ENCODE measurements at places on chromosomes 1 and 21.

DNA sequence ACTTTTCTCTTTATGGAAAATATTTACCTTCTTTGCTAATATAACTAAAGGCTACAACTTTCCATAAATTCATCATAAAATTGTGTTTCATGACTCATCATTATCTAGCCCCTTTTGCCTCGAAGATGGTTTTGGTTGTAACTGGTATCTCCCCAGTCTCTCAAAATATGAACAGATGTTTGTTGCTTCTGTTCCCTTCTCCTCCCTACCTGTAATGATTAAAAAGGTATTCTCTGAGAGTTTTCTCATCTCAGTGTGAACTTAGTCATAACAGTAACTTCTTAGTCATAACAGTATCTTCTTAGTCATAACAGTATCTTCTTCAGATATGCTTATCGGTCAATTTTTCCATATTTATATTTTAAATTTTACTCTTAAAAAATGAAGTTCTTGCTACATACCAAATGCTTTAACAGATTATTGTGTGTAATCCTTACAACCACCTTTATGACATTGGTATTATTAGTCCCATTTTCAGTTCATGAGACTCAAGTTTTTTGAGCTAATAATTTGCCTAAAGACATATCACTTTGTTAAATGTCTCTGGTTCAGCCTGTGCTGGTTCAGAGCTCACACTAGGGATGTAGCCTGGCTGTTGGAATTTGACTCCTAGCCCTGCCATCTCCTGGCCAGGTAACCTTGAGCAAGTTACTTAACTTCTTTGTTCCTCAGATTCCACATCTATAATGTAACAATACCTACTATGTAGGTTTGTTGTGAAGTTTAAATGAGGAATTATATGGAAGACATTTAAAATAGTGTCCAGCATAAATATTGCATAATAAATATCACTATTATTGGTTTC is 32.6 kb downstream of the ATP1B1 start:
- no peak for DNase-seq

- DNase-seq = peak; percentile 34
Observed at GRCh38 chr1:56056438-56057287, 522.7 kb downstream of the PLPP3 start.

GRCh38 chr21:28509031-28509430 is 483.6 kb downstream of the LTN1 start:
- DNase-seq = no peak

DNA sequence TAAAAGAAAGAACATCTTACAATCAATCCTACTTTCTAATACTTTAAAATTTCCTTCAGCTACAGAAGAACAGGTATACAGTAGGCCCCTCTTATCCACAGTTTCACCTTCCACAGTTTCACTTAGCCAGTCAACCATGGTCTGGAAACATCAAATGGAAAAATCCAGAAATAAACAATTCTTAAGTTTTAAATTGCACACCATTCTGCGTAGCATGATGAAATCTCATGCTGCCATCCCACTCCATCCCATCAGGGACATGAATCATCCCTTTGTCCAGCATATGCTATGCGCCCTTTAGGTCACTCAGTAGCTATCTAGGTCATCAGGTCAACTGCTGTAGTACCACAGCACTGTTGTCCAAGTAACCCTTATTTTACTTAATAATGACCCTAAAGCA is 67.7 kb downstream of the HSF2BP start:
- no peak for DNase-seq

DNA sequence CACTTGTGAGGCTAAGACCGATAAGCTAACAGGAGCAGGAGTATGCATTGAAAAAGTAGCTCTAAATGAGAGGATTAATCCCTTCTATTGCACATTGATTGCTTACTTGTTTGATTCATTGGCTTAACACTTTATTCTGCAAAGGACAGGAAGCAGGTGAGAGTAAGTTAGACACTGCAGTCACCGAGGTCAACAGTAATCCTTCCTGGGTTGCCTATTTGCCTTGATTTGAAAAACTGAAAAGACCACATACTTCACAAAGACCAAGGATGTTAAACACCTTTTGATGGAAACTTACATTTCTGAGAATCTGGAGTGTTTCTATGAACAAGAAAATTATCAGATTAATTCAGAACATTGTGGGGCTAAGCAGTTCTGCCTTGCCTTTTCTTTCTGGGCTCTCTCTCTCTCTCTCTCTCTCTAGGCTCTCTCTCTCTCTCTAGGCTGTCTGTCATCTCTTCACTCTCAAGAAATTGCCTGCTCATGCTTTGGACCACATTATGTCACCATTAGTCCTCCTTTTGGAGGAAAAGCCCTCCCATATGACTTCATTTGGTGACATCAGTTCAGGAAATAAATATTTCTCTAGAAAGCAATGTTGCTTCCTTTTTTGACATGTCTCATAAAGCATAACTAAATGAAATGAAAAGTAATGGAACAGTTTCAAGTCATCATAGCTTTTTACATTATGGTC is 103.8 kb downstream of the TNFSF18 start:
- peak; percentile 64 for DNase-seq

DNA sequence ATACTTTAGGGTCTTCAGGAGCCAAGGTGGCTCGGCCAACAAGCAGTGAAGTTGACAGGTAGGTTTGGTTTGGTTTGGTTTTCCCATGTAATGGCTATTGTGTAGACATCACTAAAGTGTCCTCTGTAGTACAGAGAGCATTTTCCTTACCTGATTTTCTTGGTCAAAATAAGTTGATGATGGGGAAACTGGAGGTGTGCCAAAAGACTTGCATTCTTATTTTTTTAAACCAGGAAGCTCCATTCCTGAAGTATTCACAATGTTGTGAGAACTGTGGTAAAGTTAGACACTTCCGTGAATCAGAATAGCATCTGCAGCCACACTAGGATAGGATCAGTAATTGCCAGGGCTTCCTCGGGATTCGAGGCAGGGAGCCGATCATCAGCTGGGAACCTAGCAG is 2.9 kb downstream of the ZBTB37 start:
- DNase-seq = no peak

DNA sequence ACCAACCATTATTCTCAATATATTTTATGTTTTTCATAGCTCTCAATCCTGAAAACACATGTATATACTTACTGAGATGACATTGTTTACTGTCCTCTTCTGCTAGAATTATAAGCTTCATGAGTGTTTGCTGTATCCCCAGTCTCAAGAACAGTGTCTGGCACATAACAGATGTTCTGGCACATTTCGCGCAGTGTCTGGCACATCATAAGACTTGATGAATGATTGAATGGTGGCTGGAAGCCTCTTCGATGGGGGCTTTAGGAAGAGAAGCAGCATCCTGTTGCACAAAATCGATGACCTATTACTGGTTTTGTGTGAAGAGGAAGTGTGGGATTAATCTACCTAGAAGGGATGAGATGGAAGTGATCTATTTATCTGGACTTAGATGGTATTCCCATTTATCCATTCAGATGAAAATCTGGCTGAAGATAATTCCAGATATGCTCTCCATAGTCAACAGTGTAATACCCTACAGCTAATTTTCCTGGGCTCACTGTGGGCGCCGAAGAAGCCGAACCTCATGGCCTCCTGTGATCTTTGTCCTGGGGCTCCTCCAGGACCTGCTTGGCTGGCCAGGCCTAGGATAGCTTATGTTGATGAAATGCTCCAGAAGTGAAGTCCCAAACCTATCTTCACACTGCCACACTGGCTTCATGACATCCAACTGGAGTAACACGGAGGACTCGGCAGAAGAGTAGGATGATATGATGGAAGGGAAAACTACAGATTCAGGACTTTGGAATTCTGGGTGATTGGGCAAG is 26.5 kb downstream of the CD34 start:
- DNase-seq = no peak

GRCh38 chr21:45922648-45923047 is 58.9 kb upstream of the COL6A1 start:
- DNase-seq = no peak

GRCh38 chr1:194062962-194063361 is 876.5 kb upstream of the B3GALT2 start:
- no peak for DNase-seq

GRCh38 chr1:203686091-203686632 is 59.5 kb downstream of the ATP2B4 start:
- DNase-seq = no peak
